Stimulated activated CD4-positive, alpha-beta T cell treated with anti-CD3 and anti-CD28 coated beads, Interleukin-1b, Interleukin-23, amount 100 ng/mL, for 4 hours (primary cell): ENCODE measurements at places on chromosomes 2 and 18.

DNA sequence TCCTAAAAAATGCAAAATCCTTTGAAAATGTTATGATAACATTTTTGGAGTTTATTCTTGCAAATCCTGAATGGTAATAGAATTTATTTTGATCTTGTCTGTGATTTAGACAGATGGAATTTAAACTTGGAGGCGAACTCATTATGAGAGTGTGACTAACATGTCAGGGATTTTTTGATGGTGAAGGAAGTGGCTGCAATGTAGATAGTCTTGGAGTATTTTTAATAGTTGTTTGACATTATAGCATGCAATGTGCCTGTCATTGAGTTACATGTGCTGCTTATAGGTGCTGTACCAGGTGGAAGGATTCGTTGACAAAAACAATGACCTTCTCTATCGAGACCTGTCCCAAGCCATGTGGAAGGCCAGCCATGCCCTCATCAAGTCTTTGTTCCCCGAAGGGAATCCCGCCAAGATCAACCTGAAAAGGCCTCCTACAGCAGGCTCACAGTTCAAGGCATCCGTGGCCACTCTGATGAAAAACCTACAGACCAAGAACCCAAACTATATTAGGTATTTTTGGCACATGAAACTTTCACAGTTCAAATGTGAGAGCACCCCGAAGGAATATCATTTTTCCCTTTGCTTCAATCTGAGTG, 141.8 kb downstream of the MYO1B start:
- no peak for DNase-seq

DNA sequence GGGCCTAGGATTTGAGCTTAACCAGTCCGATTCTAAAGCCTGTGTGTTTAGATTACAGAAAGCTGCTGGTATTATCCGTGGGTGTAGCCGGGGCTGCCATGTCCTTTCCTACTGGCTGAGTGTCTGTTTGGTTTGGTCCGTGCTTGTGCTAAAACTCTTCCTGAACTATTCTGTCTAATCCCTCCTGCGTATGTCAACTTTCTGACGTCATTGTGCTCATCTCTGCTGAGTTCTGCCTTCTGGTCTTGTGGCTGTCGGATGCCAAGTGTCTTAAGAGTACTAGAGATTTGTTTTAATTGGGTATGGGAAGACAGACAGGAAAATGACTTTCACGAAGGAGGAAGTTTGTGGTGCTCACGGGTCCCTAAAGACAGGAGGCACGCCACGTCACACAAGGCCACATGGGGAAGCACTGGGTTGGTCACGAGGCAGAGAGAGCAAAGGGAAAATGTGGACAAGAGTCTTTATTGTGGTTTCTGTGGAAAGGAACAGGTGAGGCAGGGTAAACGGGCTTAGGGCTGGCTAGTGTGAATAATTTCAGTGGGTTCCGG, 31.8 kb upstream of the NTSR2 start:
- DNase-seq, result no peak

GRCh38 chr2:68653538-68653982, 10.2 kb downstream of the PROKR1 start:
- DNase-seq, result peak; percentile 21

GRCh38 chr2:222693837-222694236, 22.4 kb downstream of the MOGAT1 start:
- DNase-seq, result no peak

DNA sequence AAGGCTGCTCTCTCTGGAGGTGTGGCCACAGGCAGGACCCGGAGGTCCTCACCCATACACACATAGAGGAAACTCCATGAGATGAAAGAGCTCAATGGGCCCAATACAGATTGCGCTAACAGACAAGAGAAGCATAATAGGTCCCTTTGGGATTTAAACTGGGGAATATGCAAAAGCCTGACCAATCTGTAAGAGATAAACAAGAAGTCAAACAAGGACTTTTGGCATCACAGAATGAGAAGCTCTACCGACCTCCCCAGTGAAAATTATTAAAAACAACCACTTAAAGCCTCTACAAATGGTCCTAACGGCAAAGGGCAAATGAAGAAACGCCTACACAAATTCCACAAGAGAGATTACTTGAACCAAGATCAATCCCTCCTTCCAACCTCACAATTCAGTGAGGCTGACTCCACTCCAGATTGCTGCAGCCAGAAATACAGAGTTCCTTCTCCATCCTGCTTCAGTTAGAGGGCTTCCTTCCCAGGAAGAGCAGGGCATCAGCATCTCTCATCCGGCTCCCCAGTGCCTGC, 10.8 kb downstream of the IWS1 start:
- no peak for DNase-seq

- no peak for DNase-seq
Measured at GRCh38 chr2:176099159-176099727, 352 bp upstream of the HOXD12 start.

DNA sequence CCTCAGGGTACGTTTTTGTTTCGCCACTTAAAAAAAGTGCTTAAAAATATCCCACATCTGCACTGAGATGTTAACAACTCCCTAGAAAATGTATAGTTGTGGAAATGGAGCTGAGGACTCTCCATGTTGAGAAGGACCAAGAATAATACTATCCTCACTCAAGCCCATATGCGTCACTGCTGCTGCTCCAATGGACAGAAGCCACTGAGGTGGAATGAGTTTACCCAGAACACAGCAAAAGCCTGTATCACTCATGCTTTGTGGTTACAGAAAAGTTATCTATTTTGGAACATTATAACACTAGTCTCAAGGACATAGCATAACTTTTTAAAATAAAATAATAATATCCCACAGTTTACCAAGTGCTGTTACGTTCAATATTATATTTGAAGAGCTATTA, 31.9 kb downstream of the DSC3 start:
- DNase-seq, result no peak

GRCh38 chr18:60350941-60351340, 21.6 kb downstream of the MC4R start:
- DNase-seq, result no peak

GRCh38 chr2:160375802-160376469, 117.7 kb downstream of the RBMS1 start:
- DNase-seq, result no peak

DNA sequence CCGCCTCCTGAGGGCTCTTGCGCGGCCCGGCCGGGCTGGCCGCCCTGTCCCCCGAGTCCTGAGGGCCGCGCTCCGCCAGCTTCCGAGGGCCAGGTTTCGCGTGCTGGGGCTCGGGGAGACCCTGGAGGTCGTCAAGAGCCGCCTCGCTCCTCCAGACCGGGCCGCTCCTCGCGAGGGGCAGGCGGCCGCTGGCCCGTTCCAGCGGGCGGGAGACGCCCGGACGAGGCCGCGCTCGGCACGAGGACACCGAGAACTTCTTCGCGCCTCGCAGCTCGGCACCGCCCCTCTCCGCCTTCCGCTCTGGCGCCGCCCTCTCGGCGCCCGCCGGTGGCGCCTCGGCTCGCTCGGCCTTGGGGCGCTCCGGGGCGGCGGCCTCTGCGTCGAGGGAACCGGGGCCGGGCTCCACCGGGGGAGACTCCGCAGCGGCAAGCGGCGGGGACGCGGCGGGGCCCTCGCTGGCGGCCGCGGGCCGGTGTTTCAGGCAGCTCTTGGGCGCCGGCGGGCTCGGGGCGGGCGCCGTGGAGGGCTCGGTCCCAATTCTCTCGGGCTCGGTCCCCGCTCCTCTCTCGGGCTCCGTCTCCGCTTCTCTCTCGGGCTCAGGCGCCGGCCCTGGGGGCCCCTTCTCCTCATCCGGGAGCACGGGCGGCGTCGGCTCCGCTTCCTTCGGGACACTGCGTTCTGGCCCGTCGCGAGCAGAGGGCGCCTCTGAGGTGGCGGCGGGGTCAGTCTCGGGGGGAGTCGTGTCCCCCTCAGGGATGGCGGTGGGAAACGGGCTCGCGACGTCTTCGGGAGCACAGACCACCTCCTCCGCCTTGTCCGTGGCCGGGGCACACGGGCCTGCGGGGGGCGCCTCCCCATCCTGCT, 91.6 kb upstream of the MGAT4A start:
- DNase-seq, result peak; percentile 60

GRCh38 chr2:119242276-119243119, 18.9 kb downstream of the STEAP3 start:
- DNase-seq, result no peak
